Brain (organoid and tissue), 16 donors: ENCODE measurements at places on chromosomes 3 and 15. TPM values are rescaled to one million over a fixed set of nuclear protein-coding genes. Genes with fewer than 3 reads are reported as not detected.

DNA sequence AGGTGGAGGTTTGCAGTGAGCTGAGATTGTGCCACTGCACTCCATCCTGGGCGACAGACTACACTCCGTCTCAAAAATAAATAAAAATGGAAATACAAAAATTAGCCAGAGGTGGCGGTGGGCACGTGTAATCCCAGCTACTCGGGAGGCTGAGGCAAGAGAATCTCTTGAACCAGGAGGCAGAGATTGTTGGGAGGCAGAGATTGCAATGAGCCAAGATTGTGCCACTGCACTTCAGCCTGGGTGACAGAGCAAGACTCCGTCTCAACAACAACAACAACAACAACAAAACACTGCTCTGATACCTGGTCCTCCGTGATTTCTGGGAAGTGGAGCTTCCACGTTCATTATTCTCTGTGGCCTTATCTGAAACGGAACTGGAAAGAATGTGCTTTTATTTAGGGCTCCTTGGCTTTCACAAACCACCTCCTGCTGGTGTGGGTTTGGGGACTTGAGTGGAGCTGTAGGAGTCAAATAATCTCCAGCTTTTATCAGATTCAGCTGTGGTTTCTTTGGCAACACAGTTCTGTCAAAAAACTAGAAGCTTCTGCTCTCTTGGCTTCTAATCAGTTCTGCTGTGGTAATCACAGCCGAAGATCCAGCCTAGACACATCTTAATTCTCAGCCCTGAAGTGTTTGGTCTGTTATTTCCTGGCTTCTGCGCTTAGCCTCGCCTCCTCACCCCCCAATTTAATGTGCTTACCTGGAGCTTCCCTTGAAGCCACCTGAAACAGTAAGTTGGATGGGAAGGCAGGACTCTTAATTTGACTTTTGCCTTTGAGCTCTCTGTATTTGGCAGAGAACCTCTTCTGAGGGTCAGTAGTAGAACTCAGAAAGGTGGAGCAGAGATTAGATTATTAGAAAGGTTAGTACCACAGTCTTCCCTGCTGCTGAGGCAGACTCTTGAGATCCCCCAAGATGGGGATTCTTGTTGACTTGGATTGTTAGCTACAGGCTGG is 21.4 kb downstream of the IRAK2 start:
- peak; percentile 53 for DNase-seq

GRCh38 chr3:187920030-187920429 is 174.8 kb upstream of the BCL6 start:
- no peak for DNase-seq

DNA sequence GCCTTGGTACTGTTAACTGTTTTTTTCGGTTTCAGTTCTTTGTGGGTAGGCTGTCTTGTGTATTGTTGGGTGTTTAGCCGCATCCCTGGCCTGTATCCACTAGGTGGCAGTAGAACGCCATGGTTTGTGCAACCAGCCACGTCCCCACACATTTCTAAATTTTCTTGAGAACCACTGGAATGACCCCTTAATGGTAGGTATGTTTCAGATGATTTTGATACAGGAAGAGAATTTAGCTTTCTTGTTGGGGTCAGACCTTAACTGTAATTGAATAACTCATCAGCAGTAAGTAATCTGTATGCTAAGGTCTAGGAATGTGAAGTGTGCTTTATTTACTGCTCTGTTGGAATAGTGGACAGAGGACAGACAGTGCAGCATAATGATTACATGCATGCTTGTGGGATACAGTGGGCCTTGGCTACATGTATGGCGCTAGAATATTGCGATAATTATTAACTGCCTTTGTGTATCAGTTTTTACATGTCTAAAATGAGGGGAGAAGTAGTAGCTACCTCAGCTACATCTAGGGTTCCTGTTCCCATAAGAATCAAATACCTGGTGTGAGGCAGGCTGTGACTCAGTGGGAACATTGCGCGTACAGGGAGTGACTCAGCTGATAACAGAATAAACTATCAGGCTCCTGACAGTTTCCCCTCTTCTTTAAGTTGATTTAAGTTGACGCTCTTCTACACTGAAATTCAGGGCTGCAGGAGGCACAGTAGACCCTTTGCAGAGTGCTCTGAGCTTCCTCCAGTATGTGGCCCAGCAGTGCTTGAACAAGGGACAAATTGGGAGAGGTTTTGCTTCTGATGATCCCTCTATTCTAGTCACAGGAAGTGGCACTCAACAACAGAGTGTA is 25.0 kb upstream of the GPR171 start:
- DNase-seq = peak; percentile 71

DNA sequence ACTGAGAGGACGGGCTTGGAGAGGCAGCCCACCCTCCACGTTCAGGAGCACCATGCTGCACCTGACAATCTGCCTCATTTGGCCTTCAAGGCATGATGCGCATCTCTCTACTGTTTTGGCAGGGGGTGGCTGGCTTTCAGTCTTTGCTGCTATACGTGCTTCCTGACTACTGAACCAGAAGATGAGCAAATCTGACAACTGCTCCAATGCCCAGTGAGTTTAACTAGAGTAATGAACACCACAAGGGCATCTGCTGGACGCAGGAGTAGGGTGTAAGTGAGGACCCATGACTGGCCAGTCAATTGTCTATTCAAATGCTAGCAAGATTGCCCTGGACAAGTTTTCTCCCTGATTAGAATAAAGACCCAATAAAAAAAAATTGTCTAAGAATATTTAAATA is 335.7 kb downstream of the MAGI1 start:
- no peak for DNase-seq

- no peak for DNase-seq
These were observed 686.3 kb downstream of the NTRK3 start for GRCh38 chr15:87570206-87570605.

DNA sequence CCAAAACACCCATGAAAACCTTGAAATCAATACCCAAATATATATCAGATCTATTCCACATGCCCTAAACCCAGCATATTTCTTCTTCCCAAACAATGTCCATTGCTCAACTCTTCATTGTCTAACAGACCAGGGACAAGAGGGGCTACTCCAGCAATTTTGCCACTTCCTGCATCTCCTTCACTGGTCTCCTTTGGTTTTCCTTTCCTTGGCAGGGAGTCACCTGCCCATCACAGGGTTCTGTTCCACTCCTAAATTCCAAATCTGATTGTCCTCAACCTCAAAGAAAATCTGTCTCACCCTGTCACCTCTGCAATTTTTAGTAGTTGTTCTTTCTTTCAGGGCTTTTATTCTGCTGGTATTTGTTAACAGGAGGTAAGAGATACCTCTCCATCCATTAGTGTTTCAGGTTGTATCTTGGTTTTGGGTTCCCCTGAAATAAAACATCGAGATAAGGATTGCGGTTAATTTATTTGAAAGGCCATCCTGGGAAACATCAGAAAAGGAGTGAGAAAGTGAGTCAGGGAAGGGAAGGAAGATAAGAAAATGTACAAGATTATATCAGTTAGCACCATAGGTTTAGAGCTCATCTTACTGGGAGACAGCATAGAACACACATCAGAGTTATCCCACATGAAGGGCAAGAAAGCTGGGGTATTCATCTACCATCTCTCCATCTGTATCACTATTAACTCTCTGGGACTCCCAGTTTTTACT is 13.6 kb downstream of the ZBED2 start:
- DNase-seq = no peak

- DNase-seq = no peak
These were observed 893.7 kb downstream of the AGBL1 start for GRCh38 chr15:86973284-86973844.

UROC1 gene
- 0.10 TPM for polyA plus RNA-seq

GRCh38 chr3:51441282-51442030 is 50.4 kb downstream of the RBM15B start:
- no peak for DNase-seq

GRCh38 chr3:191962324-191962723 is 501.4 kb downstream of the PYDC2 start:
- DNase-seq = no peak

DNA sequence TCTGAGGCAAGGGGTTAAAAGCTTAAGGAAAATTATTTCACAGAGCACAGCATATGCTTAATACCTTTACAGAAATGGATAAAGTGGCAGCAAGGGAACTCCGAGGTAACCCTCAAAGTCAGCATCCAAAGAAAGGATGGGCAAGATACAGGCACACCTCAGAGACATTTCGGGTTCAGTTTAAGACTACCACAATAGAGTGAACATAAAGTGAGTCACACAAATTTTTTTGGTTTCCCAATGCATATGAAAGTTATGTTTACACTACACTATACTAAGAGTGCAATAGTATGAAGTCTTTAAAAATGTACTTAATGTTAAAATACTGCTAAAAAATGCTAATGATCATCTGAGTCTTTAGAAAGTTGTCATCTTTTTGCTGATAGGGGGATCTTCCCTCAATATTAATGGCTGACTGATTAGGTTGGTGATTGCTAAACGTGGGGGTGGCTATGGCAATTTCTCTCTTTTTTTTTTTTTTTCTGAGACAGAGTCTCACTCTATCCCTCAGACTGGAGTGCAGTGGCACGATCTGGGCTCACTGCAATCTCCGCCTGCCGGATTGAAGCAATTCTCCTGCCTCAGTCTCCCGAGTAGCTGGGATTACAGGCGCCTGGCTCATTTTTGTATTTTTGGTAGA is 10.0 kb downstream of the UBR1 start:
- DNase-seq = no peak

- DNase-seq = no peak
These were observed 95.8 kb downstream of the CNTN3 start for GRCh38 chr3:74518610-74519009.

DNA sequence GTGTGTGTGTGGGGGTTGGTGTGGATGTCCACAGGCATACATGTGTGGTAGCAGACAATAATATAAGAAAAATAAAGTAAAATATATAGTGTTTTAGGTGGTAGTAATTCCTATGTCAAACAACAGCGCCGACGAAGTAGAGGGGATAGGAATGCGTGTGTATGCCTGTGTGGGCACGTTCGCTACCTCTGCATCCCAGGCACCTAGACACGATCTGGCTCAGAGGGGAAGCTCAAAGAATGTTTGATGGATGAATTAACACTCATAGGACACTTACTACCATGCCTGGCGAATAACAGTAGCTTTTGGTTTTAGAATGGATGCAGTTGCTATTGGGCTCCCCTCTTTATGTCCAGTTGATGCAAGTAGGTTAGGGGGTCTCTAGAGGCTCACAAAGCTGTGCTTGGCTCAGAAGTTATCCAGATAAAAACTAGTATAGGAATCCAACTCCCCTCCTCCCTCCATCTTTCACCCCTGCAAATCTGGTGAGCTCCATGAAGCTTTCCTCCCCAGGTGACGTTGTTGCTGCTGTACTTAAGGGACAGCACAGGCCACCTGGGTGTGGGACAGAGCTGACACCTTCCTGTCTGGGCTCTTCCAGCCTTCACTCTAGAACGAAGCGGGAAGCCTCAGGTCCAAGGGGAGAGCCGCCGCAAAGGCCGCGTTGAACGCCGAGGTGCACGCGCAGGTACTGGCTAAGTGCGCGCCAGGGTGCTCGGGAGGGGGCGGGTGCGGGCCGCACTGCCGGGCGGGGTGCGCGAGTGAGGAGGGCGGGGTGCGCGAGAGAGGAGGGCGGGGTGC is 192.6 kb upstream of the LYSMD4 start:
- DNase-seq = peak; percentile 43

DNA sequence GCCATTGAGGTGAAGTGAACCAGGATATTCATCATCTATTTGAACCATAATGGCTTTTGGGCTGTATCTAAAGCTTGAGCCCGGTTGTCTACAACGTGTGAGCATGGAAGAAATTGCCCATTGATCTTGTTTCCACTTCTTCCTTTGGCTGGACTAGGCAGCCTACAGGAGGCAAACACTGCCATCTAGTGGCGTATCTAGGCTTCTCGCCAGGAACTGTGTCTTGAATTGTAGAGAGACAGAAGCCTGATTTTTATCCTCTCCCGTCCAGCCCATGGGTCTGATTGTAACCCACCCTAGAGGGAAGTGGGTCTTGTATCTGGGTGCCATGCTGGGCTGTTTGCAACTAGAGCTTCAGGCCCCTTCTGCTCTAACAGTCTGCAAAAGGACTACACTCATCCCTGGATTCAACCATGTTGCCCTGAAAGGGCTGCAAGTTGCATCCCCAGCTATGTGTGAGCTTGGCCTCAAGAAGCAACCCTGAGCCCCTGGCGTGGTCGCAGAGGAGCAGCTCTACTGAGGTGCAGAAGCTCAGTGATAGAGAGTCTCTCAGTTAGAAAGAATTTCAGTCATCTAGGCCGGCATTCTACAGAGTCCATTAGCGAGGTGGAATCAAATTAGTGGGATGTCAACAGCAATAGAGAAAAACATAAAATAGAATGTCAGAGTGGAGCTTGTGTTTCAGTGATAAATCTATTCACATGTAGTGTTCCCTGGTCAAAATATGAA is 170.2 kb upstream of the UMPS start:
- peak; percentile 92 for DNase-seq
